ENCODE measurements at places on chromosomes 13 and 19.

DNA sequence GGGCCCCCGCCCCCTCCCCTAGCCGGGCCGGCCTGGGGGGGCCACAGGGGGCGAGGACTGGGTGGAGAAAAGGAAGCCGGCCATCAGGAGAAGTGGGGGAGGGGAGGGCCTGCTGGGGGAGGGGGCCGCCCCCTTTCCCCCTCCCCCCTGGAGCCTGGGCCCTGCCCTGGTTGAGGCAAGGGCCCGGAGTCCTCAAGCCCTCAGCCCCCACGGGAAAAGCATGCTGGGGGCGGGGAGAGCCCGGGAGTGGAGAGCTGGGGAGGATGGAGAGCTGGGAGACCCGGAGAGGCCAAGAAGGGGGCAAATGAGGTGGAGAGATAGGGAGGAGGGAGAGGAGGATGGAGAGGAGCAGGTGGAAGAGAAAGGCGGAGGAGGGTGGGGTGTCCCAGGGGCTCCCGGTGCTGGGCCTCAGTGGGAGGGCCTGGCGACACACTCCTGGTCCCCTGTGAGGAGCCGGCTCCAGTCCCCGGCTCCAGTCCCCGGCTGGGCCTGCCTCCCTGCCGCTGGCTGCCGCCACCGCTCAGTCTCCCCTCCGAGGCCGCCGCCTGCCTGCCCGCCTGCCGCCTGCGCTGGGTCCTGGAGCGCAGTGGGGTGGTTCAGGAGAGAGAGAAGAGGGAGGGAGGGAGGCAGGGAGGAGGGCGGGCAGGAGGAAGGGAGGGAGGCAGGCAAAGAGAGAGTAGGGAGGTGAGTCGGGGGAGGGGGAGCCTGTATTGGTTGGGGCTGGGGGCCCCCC lies at the start of gene GRIK5:
TSS of gene GRIK5 (minus strand) at position 588 of the 733 bp plus-strand sequence. CDS start 4,436 bp downstream, outside the sequence.
- no peak for DNase-seq

DNA sequence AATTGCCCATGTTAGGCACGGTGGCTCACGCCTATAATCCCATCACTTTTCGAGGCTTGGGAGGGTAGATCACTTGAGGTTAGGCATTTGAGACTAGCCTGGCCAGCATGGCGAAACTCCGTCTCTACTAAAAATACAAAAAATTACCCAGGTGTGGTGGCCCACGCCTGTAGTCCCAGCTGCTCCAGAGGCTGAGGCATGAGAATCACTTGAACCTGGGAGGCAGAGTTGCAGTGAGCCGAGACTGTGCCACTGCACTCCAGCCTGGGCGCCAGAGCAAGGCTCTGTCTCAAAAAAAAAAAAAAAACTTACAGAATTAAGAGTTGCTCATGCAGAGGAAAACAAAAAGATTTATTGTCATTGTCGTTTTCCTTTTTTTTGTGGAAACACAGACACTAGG lies 3.4 kb upstream of the PSMC4 start:
- no peak for DNase-seq

DNA sequence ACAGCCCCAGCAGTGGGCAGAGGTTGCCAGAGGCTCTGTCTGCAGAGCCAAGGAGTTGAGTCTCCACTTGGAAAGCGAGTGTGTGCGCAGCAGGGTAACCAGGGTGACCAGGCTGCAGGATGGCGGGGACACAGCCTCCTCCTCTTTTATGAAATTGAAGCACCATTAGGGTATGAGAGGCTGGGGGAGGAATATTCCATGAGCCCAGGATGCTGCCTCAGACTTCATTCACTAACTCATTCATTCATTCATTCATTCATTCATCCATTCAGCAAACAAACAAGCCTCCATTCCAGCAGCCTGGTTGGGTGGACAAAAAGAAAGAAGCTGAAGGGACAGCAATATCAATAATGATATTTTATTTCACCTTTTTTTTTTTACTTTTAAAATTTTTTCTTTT lies 6.6 kb upstream of the LMTK3 start:
- DNase-seq = no peak

DNA sequence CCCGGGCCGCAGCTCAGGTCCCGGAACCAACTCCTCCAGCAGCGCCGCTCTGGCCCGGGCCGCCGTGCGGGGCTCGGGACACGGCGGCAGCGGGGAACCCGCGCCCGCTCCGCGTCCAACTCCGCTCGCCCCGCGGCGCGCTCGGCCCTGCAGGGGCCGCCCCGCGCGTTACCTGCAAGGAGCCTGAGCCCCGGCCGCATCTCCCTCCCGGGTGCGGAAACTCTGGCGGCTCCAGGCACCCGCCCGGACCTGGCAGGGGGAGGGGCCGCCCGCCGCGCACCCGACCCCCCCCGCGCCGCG lies at the start of gene TMTC4:
TSS of gene TMTC4 (minus strand) at position 224 of the 300 bp plus-strand sequence. CDS start 4,433 bp downstream, outside the sequence.
- no peak for DNase-seq

- no peak for DNase-seq
These were observed 351.2 kb upstream of the ARGLU1 start for GRCh38 chr13:106919133-106919532.
